ENCODE measurements at places on chromosomes 3 and 15.
A peak's percentile ranks its signal among the peaks of the same experiment; 100 is the strongest.

GRCh38 chr15:25345943-25346342 is 92.9 kb downstream of the UBE3A start:
- no peak for DNase-seq

DNA sequence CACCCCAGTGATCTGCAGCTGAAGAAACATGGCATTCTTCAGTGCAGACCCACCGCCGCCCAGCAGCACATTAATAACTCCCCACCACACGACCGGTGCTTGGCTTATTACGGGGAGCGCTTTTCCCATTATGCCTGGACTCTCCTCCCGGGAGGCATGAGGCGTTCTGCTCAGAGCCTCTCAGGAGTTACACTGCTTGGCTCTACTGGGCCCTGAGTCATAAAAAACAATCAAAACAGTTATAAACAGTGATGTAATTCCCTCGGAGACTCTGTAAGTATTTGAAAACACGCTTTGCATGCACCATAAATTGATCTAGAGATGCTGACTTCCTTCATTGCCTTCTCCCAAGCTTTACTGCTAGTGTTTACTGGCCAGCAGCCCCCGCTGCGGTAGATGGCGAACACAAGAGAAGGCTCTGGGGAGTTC is 77.1 kb upstream of the SNRPA1 start:
- DNase-seq, result no peak

GRCh38 chr15:28022181-28022580 is 76.9 kb downstream of the OCA2 start:
- DNase-seq, result no peak

DNA sequence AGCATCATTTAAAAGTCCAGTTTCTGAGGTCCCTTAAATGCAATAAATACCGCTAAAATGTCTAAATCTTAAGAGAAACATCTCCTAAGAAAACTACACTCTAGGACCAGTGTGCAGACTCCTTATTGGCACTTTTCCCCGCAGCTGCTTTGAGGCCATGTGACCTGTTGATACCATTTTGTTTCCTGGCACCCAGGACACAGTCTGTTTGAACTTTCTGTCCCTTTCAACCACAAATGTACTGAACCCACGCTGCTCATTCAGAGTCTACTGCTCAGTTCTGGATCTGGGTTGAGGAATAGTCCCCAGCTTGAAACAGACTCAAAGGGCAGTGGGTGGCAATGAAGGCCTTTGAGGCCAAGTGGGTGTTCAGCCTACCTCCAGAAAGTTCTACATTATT is 17.1 kb downstream of the LDHAL6B start:
- no peak for DNase-seq

- no peak for DNase-seq
Observed at GRCh38 chr3:131925571-131925970, 109.2 kb downstream of the CPNE4 start.

- no peak for DNase-seq
Observed at GRCh38 chr3:45321607-45322391, 66.6 kb upstream of the LARS2 start.

- DNase-seq, result no peak
Observed at GRCh38 chr15:94815914-94816313, 584.6 kb downstream of the MCTP2 start.

DNA sequence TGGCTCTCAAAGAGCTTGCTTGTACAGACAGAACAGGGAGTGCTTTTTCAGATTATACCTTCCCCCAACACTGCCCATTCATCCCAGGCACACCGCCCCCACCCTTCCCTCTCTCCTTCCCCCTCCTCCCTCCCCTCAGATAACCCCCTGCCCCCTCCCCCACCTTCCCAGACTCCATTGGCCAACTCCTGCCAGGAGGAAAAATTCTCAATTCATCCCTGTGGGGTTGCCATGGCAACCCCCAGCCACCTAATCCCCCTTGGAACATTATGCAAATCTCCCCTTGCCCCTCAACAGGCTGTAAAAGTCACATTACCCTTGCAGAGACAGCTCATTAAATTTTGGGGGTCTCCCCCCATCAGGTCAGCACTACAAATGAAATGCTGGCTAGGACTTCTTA is 14.3 kb downstream of the TLE3 start:
- DNase-seq, result no peak

DNA sequence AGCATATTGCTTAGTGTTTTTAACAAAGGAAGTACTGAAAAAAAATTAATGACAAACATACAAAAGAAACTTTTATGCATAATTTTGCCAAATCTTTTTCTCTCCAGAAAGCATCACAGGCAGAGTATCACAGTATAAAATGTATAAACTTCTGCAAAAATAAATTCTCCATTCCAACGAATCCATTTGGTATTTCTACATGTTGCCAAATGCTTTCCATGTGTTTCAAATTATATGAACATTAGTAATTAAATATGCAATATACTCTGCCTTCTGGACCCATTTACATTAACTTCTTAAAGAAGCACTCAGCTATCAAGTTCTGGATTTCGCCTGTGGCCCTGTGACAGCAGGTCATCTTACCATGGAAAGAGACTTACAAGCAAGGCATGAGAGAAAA is 189.1 kb upstream of the ALCAM start:
- no peak for DNase-seq

- no peak for DNase-seq
Observed at GRCh38 chr15:95041297-95041696, 809.9 kb downstream of the MCTP2 start.

- no peak for DNase-seq
Observed at GRCh38 chr15:73753250-73754130, at the start of gene INSYN1. Gene INSYN1 (minus strand): TSS chr15:73753351. CDS start chr15:73751130, 2,221 bp downstream.

- DNase-seq, result peak; percentile 67
Observed at GRCh38 chr3:25594007-25594502, 70.7 kb downstream of the TOP2B start.

GRCh38 chr15:66387163-66388042 is 691 bp downstream of the MAP2K1 start:
- DNase-seq, result no peak

DNA sequence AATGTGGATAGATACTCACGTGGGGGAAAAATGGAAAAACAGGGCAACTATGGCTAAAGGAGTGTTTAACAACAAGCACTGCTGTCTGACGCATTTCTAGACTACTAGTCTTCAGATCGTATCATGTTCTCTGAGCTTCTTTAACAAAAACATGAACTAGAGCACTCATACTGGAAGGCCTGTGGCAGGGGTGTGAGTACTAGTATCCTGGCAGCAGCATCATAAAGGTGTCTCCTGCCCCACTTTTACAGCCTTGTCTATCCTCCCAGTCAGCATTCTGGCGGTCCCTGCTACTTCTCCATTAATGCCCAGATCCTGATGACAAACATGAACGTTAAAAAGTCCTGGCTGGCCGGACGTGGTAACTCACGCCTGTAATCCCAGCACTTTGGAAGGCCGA is 4.0 kb downstream of the FMN1 start:
- DNase-seq, result no peak

DNA sequence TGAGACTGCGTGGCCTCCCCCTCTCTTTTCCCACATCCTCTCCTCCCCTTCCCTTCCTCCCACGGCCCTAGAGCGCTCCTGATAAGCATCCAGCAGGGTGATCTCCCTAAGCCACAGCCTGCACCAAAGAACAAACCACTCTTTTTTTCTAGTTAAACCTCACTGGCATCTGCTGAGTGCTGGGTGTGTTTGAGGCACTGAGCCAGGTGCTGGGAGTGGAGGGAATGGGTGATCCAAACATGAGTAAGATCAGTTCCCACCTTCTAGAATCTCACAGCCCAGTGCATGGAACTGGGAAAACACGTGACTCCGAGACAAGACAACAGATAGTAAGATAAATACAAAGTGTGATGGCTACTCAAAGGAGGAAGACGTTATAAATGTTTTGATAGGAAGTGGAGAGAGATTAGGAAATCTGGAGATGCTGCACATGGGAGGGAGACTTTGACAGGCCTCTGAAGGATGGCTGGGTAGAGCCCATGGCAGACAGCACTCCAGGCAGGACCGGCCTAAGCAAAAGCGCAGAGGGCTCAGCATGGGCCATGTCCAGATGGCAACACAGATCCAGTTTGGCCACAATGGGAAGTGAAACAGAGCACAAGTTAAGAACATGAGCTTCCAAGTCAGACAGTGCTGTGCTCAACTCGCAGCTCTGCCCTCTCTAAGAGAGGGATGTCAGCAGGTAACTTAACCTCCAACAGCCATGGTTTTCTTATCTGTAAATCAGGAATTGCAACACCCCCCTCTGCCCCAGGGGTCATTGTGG is 55.6 kb downstream of the CCR3 start:
- DNase-seq, result no peak

GRCh38 chr3:9169956-9170850 is 79.2 kb downstream of the SRGAP3 start:
- no peak for DNase-seq

DNA sequence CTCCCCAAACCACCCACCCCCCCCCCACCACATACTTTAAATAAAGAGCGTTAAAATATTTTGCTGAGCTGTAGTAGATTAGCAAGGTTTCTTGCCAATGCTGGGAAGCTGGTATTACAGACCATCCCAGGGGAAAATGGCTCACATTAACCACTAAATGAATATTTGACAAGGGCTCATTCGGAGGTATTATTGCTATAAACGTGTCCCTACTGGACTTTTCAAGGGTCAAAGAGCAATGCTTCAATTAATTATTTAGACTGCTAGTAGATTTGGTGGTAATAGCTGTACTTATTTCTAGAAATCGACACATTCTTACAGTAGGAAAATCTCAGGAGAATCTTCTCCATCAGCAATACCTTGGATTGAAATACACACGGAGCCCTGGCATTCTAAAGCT is 5.2 kb downstream of the SOX2 start:
- no peak for DNase-seq

DNA sequence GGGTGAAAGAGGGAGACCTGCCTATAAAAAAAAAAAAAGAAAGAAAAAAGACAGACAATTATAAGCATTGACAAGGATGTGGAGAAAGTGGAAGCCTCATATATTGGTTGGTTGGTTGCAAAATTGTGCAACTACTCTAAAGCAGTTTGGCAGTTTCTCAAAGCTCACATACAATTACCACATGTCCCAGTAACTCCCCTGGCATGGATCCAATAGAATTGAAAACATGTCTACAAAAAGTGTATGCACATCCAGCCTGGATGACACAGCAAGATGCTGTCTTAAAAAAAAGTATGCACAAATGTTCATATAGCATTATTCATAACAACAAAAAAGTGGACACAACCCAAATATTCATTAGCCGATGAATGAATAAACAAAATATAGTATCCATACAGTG is 19.5 kb downstream of the SETMAR start:
- DNase-seq, result no peak

GRCh38 chr15:51842852-51843737 is 13.6 kb downstream of the TMOD3 start:
- DNase-seq, result no peak

DNA sequence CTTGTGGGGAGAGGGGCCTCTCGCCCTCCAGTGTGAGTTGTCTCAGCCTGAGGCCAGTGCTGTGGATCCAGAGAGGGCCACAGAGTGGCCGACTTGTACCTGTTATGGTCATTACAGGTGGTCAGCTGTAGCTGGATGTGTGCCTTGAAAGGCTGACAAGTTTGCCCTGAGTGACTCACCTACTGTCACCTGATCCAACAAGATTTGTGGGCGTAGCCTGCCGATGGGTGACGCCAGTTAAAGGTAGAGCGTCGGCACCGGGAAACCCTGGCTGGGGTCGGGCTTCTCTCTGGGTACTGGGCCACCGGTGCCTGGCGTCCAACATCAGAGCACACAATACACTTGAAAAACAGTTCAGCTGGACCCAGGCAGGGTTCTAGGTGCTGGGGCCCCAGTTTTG is 2.8 kb upstream of the ISG20 start:
- DNase-seq, result no peak

DNA sequence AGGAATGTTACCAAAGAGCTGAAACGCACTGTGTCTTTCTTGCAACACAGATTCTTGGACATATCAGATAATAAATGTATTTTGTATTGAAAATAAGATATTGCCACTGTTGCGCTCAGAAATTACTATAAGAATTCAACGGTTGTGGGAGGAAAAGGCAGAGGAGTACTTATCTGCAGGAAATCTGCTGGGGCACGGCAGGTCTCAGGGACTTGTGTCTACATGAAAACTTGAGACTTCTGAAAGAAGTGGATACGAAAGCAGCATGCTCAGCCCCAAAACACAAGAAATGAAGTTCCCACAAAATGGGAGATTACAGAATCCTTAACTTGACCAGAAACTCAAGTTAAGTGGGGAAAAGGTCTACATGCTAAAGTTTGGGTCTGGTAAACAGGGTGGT is 86.5 kb downstream of the IGSF11 start:
- no peak for DNase-seq
